ENCODE measurements at places on chromosomes 4 and X.

- DNase-seq = no peak
Observed at GRCh38 chr4:52660643-52661042, 1.5 kb upstream of the USP46 start.

- no peak for DNase-seq
Observed at GRCh38 chrX:34918856-34919255, 23.7 kb upstream of the FAM47B start.

GRCh38 chr4:24078347-24078962 is 188.6 kb upstream of the PPARGC1A start:
- DNase-seq = no peak

GRCh38 chr4:130573742-130574141 is 1477.8 kb downstream of the C4orf33 start:
- DNase-seq = no peak

DNA sequence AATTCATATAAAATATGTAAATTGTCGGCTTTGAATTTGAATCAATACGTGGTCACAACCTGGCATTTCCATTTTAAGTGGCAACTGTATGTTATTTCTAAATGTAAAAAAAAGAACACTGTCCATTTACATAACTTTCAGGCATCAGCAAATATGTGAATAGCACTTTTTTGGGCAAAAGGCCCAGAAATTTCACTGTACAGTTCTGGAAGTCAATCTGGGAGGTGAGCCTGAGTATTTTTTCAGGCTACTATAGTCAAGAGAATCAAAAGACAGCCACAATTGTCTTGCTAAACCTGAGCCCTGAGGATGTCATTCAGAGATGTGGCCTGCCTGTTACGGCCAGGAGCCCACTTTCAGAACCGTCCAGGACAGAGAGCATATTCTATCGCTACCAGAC is 543.9 kb upstream of the MAGEB2 start:
- DNase-seq = no peak

GRCh38 chrX:39854772-39855747 is 242.7 kb downstream of the BCOR start:
- peak; percentile 62 for DNase-seq

DNA sequence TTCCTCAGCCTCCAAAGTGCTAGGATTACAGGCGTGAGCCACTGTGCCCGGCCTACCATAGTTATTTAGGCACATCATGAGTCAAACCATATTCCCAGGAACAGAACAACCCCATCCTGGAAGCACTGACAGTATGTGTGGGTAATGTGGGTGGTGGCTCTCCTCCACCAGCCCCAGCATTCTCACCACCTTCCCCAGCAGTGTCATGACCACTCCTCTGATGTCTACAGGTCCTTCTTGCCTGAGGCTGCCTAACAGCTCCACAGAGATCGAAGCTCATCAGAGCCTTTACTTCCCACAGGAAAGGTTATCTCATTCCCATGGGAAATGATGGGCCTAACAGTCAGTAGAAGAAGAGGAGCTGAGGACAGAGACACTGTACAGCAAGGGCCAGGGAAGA is 129.5 kb upstream of the GPC4 start:
- DNase-seq = no peak

DNA sequence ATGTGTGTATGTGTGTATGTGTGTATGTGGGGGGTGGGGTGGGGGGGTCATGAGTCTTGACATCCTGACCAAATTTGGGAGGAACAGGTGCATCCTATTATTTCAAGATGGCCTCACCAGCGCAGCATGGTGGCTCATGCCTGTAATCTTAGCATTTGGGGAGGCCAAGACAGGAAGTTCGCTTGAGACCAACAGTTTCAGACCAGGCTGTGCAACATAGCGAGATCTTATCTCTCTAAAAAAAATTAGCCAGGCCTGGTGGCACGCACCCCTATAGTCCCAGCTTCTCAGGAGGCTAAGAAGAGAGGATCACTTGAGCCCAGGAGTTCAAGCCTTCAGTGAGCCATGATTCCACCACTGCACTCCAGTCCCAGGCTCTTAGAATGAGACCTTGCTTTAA is 47.0 kb upstream of the DHRSX start:
- DNase-seq = no peak

- DNase-seq = no peak
Observed at GRCh38 chr4:155946486-155946885, 7.2 kb downstream of the CTSO start.

- DNase-seq = no peak
Observed at GRCh38 chrX:149541521-149542047, 772 bp downstream of the EOLA1 start.

DNA sequence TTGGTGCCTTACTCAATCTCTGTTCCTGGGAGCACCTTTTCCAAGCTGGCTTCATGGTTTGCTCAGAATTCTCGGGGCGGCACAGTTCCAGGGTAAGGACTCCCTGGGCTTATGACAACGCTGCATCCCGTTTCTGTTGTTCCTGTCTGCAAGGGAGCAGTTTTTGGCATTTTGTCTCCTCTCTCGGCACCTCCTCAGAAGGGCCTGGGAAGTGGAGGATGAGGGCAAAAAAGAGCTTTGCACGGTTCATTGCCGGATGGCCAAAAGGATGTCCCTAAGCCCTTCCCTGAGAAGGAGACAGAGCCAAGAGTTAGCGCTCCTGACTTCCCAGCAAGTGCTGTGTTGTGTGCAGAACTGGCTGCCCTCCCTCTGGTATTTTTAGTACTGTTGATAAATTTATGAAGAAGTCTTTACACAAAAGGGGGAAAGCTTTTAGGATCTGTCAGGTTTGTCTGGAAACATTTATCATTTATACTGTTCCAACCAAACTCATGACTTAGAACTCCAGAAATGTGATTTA is 13.4 kb downstream of the SRD5A3 start:
- no peak for DNase-seq

- DNase-seq = no peak
Observed at GRCh38 chr4:61723492-61723891, 523.4 kb downstream of the ADGRL3 start.

Data from GM13976 (cell line).